ENCODE measurements at places on chromosomes 1 and 21. TPM values are rescaled to one million over a fixed set of nuclear protein-coding genes. Genes with fewer than 3 reads are reported as not detected.

Gene FAM131C
- 0.22 TPM for total RNA-seq

Gene GBP5
- 1.0 TPM for total RNA-seq

Gene EVI5
- total RNA-seq: 32.5 TPM

Gene C1orf141
- total RNA-seq: not detected

Gene SETSIP
- total RNA-seq: not detected

Gene ALX3
- 0.43 TPM for total RNA-seq

Gene MCOLN2
- total RNA-seq: 0.60 TPM

- peaks cover 4% of the 10 kb centered on the region for H3K4me1 ChIP-seq
- no peaks in the 10 kb centered on the region for H3K27me3 ChIP-seq
- H3K27ac ChIP-seq: no peak overlapping the region
- no peak for DNase-seq
Measured at GRCh38 chr1:180544050-180544449, 14.7 kb upstream of the OVAAL start.

- H3K4me1 ChIP-seq: no peaks in the 10 kb centered on the region
- no peak for DNase-seq
- H3K4me3 ChIP-seq: no peak overlapping the region
- no peaks in the 10 kb centered on the region for H3K27me3 ChIP-seq
- H3K27ac ChIP-seq: no peak overlapping the region
- no peaks in the 10 kb centered on the region for H3K36me3 ChIP-seq
Measured at GRCh38 chr1:90198616-90199332, 203.9 kb downstream of the ZNF326 start.

DNA sequence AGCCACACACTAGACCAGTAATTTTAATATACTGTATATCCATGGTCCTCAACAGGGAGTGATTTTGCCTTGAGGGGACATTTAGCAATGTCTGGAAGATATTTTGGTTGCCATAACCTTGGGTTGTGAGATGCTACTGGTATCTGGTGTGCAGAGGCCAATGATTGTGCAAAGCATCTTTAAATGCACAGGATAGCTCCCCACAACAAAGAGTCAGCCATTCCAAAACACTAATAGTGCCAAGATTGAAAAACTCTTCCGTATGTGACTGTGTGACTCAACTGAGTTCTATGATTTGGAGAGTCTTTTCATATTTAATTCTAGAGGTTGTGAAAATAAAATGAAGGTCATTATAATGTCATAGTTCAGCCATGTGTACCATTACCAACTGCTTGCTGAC, 141.4 kb upstream of the CACYBP start:
- no peaks in the 10 kb centered on the region for H3K36me3 ChIP-seq
- H3K4me3 ChIP-seq: no peak overlapping the region
- H3K27ac ChIP-seq: no peak overlapping the region
- no peaks in the 10 kb centered on the region for H3K4me1 ChIP-seq
- no peaks in the 10 kb centered on the region for H3K27me3 ChIP-seq

DNA sequence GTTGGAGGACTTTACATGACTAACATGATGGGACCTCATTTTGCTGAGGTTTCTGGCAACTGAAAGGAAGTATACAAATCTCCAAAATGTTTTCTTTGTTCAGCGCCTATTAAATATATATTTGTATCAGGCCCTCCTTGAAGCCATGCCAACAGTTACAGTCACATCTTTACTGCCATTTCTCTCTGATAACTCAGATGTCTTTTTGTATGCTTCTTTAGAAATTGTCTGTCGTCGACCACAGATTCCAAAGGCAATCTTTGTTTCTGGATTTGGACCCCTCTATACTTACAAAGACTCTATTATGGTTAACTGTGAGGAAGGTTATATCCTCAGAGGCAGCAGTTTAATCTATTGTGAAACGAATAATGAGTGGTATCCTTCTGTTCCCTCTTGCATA, 69.4 kb downstream of the C4BPA start:
- H3K4me1 ChIP-seq: no peaks in the 10 kb centered on the region
- H3K27me3 ChIP-seq: no peaks in the 10 kb centered on the region
- no peak overlapping the region for H3K27ac ChIP-seq

GRCh38 chr1:118290046-118290445, 105.0 kb upstream of the SPAG17 start:
- H3K36me3 ChIP-seq: no peaks in the 10 kb centered on the region
- H3K4me1 ChIP-seq: no peaks in the 10 kb centered on the region
- H3K4me3 ChIP-seq: no peak overlapping the region
- no peak overlapping the region for H3K27ac ChIP-seq
- no peak for DNase-seq

- DNase-seq: no peak
- H3K4me1 ChIP-seq: peaks cover 6% of the 10 kb centered on the region
- no peak overlapping the region for H3K27ac ChIP-seq
- H3K36me3 ChIP-seq: no peaks in the 10 kb centered on the region
Measured at GRCh38 chr1:3593745-3594144, 17.6 kb downstream of the MEGF6 start.

DNA sequence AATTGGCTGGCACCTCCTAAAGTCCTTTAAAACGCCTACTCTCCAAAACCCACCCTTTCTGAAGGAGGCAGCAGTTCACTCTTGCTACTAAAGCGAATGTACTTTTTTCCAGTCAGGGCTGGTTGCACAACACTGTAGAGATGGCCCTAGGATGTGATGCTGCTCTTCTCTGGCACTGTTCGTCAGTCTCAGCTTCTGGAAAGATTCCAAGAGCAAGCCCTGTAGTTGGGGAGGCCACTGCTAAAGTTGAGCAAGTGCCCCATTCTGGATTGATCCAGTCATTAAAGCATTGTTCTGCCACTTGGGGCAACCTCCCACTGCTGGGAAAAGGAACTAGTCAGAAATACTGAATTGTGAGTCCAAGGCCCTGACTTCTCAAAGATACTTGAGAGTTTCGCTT, 28.5 kb upstream of the KCNQ4 start:
- no peak overlapping the region for H3K27ac ChIP-seq
- no peak overlapping the region for H3K4me3 ChIP-seq
- H3K27me3 ChIP-seq: no peaks in the 10 kb centered on the region
- H3K4me1 ChIP-seq: no peaks in the 10 kb centered on the region

DNA sequence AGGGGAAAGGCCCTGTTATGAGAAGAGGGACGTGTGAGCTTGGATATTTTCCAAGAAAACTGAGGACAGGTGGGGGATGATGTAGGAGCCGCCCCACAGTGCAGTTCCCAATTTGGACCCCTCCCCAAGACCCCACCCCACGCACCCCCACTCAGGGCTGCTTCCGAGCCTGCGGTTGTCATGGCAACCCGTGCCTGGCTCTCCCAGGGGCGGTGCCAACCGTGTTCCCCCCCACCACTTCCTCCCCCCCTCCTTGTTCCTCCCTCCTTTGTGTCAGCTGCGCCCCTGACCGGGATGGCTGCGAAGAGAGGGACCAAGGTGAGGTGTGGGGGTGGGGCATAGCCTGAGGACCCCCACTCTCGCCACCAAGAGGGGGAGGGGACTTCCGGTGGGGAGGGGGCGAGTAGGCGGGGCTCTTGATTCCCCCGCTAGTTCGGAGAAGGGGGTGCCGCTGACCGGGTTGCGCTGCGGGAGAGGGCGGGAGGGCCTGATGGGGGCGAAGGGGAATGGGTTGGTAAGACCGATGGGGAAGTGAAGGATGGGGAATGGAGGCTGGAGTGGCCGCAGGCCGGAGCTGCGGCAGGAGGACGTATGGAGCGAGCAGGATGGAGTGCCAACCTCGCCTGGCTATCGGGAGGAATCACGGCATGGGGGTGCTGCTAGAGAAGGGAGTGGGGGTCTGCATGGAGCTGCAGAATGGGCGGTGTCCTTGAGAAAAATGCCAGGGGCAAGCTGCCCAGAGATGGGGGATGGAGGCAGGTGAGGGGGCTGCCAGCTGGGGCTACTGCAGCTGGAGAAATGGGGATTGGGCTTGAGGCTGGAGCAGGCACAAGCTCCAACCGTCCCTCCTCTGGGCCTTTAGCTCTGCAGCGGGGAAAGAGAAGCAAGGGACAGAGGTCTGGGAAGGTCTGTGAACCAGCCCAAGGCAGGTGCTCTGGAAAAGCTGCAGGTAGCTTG, 953 bp downstream of the TRIM46 start:
- DNase-seq: no peak
- H3K36me3 ChIP-seq: no peaks in the 10 kb centered on the region
- no peak overlapping the region for H3K27ac ChIP-seq
- no peaks in the 10 kb centered on the region for H3K27me3 ChIP-seq

GRCh38 chr1:18948913-18949685, 7.4 kb downstream of the IFFO2 start:
- H3K36me3 ChIP-seq: no peaks in the 10 kb centered on the region
- H3K4me3 ChIP-seq: no peak overlapping the region
- H3K4me1 ChIP-seq: peaks cover 7% of the 10 kb centered on the region
- H3K27me3 ChIP-seq: no peaks in the 10 kb centered on the region
- no peak overlapping the region for H3K27ac ChIP-seq
- DNase-seq: peak; percentile 24

DNA sequence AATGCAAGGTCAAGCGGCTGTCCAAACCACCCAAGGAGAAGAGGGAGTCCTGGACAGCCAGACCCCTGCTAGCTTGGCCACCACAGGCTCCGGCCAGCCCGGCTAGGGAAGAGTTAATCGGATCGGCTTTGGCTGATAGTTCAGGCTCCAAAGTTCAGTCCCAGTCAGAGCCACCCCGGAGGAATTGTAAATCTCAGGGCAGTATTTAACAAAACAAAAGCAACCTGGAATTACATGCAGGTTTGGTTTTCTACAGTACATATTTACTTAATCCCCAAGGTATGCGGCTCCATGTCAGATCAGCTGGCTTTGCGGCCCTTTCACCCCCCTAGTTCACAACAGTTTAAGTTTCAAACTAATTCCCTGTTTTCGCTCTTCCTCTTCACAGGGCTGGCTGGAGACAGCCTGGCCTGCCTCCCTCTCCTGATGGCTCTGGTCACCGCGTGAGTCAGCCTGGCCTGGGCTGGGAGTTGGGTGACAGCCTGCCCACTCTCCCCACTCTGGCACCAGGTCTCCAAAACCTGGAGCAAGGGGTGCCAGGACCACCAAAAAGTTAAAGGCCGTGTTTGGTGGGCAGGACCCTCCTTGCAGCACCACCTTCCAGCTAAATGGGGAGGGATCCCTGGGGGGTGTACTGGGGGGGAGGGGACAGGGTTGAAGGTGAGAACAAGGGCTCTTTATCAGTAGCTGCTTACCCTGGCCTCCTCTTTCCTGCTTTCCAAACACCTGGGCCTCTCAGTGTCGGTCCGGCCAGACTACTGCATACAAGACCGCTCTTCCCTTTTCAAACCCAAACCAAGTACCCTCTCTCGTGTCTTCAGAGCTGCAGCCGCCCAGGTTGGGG, 1.9 kb downstream of the DHRS3 start:
- peak; percentile 60 for DNase-seq
- H3K27ac ChIP-seq: peak overlapping the region; percentile 86
- no peaks in the 10 kb centered on the region for H3K27me3 ChIP-seq
- no peaks in the 10 kb centered on the region for H3K36me3 ChIP-seq
- peaks cover 5% of the 10 kb centered on the region for H3K4me1 ChIP-seq

DNA sequence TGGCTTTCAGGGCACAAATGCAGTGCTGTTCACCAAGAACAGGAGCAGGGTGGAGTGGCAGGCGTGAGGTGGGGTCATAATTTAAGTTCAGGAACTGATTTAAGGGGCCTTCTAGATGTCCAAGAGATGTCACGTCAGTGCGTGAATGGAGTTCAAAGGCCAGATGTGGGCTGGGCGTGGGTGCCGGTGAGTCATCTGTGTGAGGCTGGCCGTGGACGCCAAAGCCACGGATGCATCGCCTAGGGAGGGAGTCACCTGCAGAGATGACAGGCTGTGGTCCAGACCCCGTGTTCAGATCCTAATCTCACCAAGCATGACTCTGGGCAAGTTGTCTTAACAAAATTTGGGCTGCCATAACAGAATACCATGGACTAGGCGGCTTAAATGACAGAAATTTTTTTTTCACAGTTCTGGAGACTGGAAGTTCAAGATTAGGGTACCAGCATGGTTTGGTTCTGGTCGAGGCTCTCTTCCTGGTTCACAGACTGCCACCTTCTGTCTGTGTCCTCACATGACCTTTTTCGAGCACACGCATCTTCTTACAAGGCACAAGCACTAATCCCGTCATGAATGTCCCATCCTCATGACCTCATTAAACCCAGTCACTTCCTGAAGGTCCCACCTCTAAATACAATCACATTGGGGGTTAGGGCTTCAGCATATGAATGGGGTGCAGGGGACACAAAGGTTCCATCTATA, 109.6 kb downstream of the PRDM2 start:
- no peaks in the 10 kb centered on the region for H3K36me3 ChIP-seq
- peaks cover 18% of the 10 kb centered on the region for H3K4me1 ChIP-seq
- DNase-seq: no peak
- no peaks in the 10 kb centered on the region for H3K27me3 ChIP-seq
- H3K27ac ChIP-seq: no peak overlapping the region

DNA sequence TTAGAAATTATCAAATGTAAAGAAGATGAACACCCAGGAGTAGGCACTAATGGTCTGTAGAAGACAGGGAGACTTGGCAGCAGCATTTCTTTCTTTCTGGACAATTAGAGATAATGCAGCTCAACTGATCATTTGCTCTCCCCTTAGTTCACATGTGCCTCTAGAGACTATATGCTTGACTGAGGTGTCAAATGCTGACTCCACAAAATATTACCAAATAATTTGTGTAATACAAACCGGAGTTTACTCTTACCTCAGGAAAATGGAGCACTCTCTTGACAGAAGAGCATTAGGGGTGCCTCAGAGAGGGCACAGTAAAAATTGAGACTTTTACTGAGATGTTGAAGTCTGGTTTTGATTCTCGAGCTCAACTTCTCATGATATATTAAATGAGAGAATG, 131.8 kb downstream of the ATP6V1G3 start:
- H3K36me3 ChIP-seq: no peaks in the 10 kb centered on the region
- DNase-seq: no peak
- H3K4me3 ChIP-seq: no peak overlapping the region

DNA sequence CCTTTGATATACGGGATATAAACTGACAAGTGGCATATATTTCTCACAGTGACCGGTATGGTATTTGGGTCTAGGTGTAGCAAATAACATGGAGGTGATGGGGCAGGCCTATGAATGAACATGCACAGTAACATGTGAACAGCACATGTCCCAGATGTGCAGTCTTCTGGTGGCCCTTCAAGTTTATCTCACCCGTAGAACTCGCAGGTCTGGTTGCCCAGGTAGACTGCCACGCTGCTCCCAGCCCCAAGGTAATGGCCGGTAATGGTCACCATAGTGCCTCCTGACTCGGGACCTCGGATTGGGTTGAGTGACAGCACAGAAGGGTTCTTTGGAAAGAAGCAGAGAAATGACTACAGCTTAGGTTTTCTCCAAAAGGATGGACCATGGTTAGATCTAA, 141.2 kb upstream of the CD34 start:
- no peak overlapping the region for H3K27ac ChIP-seq
- H3K36me3 ChIP-seq: no peaks in the 10 kb centered on the region
- H3K27me3 ChIP-seq: no peaks in the 10 kb centered on the region
- H3K4me1 ChIP-seq: peaks cover 10% of the 10 kb centered on the region
- no peak overlapping the region for H3K4me3 ChIP-seq
